ENCODE measurements at places on chromosomes 4 and X.

DNA sequence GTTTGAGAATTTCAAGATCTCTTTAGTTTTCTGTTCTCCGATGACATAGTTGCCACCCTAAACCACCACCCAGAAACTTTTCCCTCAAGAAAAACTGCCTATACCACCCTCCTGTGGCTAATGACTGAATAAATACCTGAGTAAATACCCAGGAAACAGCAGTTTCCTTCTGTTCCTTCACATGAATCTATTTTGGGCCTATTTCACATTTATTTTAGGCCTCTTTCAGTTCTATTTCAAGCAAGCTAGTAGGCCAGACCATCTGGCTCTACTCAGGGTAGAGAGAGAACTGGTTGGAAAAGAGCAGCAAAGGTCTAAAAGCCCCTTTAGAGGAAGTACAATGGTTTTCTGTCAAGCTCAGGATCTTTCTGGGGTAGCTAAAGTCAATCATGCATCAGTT, 23.4 kb downstream of the ARHGEF9 start:
- no peak for DNase-seq

- no peak for DNase-seq
Measured at GRCh38 chrX:154829926-154830442, 4.5 kb downstream of the SMIM9 start.

GRCh38 chrX:68725756-68726365, 78.4 kb downstream of the STARD8 start:
- DNase-seq = no peak

GRCh38 chrX:9662148-9662547, 103.5 kb downstream of the GPR143 start:
- no peak for DNase-seq

DNA sequence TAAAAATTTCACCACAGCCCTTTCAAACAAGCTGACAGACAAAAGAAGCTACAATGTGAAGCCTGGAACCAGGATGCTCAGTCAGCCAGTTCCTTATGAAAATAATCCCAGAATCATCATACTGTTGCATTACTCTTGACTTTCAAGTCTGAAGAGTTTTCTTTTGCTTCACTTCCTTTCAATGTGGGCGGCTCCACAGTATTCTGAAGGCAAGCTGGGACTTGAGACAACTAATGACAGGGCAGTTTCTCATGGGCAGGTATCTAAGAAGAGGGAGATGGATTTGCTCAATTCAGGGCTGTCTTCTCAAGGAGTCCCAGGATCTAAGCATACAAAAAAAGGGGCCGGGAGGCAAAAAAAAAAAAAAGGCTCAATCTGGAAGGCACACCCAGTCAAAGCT, 173.4 kb downstream of the PAPSS1 start:
- DNase-seq = no peak

- DNase-seq = no peak
Measured at GRCh38 chr4:173794662-173795061, 264.6 kb upstream of the HAND2 start.

GRCh38 chr4:48640699-48641098, 139.4 kb downstream of the FRYL start:
- DNase-seq = no peak

- no peak for DNase-seq
Measured at GRCh38 chr4:79425586-79425985, 17.6 kb upstream of the GK2 start.

- DNase-seq = no peak
Measured at GRCh38 chrX:96579252-96579651, 105.4 kb upstream of the DIAPH2 start.

- no peak for DNase-seq
Measured at GRCh38 chr4:123230061-123230460, 166.5 kb upstream of the SPRY1 start.

DNA sequence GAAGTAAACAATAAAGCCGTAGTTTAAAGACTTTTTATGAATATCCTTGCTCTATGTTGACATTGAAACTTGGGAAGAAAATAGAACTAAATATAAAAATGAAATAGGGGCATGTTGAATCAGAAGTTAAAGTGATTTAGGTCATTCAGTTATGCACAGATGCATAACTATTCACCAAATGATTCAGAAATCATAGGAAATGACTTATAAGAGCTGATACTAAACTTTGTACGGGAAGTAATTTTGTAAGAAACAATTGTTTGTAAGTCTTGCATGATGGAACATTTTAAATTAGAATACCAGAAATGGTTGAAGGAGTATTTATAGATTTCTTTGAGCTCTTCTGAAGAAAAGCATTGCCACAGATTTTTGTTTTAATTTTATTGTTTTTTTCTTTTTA, 246.5 kb downstream of the CPE start:
- no peak for DNase-seq

GRCh38 chr4:15938182-15938581, 358 bp downstream of the FGFBP1 start:
- DNase-seq = no peak

- DNase-seq = no peak
Measured at GRCh38 chr4:76993787-76994641, 44.5 kb downstream of the SEPTIN11 start.

DNA sequence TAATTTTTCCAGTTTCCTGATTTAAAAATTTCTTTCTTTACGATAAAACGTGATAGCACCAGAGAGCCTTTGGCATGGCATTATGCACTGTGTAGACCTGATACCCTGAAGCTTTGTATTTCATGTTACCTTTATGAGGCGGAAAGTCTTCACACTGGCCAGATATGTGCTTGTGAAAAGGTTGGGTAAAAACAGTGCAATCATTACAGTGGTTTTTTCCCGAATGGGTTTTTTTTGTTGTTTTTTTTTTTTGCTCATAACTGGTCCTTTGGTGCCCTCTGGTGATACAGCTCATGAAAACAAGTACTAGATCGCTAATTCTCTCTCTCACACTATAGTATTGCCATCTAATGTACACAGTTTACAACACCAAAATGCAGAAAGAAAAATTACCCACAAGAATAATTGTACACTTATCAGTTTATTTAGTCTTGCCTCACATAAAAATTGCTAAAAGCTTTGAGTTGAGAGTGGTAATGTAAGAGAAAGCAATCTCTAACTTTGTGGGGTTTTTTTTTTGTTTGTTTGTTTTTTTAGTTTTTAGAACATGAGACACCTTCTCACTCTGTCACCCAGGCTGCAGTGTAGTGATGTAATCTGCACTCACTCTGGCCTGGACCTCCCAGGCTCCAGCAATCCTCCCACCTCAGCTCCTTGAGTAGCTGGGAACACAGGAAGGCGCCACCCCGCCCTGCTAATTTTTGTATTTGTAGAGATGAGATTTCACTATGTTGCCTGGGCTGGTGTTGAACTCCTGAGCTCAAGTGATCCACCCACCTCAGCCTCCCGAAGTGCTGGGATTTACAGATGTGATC, 21.3 kb downstream of the SPCS3 start:
- no peak for DNase-seq

DNA sequence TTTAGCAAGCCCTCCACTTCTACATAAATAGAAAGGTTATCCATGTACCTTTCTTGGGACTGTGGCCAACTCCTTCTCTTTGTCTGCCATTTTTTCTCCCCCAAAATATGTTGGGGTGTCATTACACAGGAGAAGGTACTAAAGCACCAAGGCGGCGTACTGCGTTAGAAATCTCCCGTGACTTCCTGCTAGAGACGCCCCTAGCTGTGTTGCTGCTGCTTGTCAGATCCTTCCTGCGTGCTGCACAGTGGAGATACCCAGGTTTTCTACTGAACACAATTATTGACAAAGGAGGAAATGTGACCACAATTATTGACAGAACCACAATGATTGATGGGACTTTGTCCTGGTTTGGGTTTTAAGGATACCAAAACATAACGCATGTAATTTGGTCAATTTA, 97.7 kb downstream of the EFHC2 start:
- no peak for DNase-seq

- no peak for DNase-seq
Measured at GRCh38 chrX:38850807-38851544, 49.7 kb downstream of the MID1IP1 start.

GRCh38 chr4:186584912-186585311, 29.5 kb upstream of the MTNR1A start:
- no peak for DNase-seq

- DNase-seq = no peak
Measured at GRCh38 chr4:130368668-130369067, 1272.7 kb downstream of the C4orf33 start.

GRCh38 chr4:106287353-106287969, 28.5 kb downstream of the TBCK start:
- DNase-seq = no peak

- DNase-seq = no peak
Measured at GRCh38 chr4:176125063-176125462, 59.4 kb downstream of the WDR17 start.

DNA sequence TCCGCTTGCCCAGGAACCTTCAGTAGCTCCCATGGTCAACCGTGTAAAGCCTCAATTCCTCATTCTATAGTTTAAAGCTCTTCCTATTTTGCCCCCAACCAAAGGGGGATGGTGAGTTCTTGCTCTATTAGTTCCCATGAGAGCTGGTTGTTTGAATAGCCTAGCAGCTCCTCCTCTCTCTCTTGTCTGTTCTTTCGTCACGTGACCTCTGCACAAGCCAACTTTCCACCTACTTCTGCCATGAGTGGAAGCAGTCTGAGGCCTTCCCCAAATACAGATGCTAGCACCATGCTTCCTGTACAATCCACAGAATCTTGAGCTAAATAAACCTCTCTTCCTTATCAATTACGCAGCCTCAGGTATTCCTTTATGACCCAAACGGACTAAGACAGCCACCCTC, 42.8 kb downstream of the ANXA5 start:
- no peak for DNase-seq

GRCh38 chr4:80104927-80105326, 31.9 kb upstream of the ANTXR2 start:
- DNase-seq = no peak

DNA sequence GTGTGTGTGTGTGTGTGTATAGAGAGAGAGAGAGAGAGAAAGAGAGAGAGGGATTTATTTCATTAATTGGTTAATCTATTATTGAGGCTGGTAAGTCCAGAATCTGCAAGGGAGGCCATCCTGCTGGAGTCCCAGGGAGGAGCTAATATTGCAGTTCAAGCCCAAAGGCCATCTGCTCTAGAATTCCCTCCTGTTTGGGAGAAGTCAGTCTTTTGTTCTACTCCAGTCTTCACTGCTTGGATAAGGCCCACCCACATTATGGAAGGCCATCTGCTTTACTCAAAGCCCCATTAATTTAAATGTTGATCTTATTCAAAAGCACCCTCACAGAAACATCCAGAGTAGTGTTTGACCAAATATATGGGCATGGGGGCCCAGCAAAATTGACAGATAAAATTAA, 317.5 kb upstream of the RASGEF1B start:
- no peak for DNase-seq

GRCh38 chr4:43126595-43126994, 234.1 kb downstream of the GRXCR1 start:
- DNase-seq = no peak

DNA sequence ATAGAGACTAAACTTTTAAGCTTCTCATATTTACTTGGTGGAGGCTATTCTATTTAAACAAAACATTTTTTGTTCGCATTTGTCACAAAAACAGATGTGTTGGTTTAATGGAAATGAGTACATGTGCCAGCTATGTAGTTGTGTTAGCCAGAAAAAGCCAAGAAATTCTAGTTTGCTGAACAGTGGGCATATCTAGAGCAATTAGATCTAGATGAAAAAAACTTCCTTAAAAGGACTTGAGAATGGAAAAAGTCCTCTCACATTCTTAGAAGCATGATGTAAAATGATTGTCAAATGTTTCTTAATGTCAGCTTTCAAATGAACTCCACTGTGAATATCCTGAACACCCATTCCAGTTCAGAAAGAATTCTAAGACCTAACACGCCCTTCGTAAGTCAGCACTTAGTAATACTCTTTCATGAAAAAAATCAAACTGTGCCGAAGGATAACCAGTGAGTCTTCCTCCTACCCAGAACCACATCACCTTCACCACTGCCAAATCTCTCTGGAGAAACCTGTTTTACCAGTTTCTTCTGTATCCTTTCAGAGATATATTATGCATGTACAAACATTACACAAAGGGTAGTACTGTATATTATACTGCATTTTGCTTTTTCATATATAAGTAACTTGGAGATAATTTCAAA, 28.2 kb downstream of the PHKA1 start:
- no peak for DNase-seq

DNA sequence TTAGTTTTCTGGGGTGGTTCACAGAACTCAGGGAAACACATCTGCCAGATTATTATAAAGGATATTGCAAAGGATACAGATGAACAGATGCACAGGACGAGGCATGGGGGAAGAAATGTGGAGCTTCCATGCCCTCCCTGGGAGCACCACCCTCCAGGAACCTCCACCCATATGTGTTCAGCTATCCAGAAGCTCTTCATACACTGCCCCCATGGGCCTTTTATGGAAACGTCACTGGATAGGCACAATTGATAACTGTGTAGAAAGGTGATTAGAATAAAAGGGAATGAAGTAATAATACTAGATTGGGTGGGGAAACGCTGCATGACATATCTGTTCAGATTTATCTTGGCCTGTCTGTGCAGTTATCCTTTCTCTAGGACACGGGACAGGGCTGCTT, 357.9 kb downstream of the HS3ST1 start:
- DNase-seq = no peak

DNA sequence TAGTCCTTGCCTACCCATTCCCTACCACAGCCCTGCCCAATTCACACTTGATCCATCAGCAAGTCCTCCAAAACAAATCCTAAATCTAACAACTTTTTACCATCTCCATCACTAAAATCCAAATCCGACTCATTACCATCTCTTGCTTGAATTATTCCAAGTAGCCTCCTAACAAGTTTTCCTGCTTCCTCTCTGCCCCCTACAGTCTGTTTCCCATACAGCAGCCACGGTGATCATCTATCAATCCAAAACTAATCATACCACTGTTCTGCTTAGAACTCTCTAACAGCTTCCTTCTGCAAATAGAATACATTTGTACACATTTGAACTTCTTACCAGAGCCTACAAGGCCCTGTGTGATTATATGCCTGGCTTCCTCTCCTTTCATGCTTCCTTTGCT, 133.0 kb downstream of the SHROOM4 start:
- DNase-seq = no peak

- DNase-seq = no peak
Measured at GRCh38 chrX:123504047-123504446, 228.8 kb downstream of the THOC2 start.

- no peak for DNase-seq
Measured at GRCh38 chrX:132199941-132200340, 19.3 kb downstream of the RAP2C start.

DNA sequence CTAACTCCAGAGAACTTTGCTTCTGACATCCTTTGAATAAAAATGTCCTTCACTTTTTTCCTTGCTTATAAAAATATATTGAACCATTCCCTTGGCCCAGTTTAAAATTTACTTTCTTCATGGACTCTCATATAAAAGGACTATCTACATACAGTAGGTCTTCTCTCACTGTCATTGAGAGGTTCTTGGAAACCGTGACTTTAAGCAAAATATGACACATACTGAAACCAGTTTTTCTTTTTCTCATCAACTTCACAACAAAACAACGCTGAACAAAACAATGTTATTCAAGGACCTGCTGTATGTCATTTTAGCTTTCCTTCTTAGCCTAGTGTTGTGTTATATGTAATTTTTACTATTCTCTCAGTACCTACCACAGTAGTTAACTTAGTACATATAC, 496.8 kb downstream of the CENPC start:
- no peak for DNase-seq
